ENCODE measurements at places on chromosomes 5 and 9.

GRCh38 chr9:93861736-93862358, 93.3 kb downstream of the BARX1 start:
- H3K4me1 ChIP-seq = no peaks in the 10 kb centered on the region
- no peak overlapping the region for H3K27ac ChIP-seq
- H3K27me3 ChIP-seq = peaks cover 3% of the 10 kb centered on the region
- DNase-seq = no peak
- H3K4me3 ChIP-seq = no peak overlapping the region

DNA sequence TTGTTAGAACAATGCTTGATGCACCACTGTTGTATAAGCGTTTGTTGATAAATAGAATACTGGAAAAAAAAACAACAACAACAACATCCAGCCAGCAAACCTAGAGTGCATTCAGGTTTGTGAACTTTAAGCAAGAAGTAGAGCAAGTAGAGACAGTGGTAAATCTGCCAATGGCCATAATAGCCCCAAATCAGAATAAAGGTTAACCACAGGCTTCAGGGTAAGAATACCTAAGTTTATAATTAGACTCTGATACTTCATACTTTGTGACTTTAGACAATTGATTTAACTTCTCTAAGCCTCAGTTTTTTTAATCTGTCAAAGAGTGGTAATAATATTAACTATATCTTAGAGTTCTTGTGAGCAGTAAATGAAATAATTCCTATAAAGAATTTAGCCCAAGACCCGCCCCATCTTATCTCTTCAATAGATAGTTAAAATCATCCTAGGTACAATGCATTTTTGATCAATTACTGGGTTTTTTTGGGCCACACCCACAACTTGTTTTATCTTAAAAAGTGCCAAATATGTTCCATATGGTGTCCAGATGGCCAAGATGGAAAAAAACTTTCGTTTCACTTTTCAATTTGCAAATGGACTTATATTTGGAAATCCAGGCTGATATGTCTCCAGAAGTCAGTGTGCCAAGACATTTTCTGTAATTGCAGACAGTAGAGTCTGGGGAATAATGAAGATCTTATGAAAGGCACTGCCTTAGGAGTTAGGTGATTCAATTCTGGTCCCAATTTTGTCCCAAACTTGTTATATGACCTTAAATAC, 24.5 kb upstream of the DPYSL3 start:
- peak overlapping the region; percentile 85 for H3K27ac ChIP-seq
- DNase-seq = no peak
- no peaks in the 10 kb centered on the region for H3K27me3 ChIP-seq

GRCh38 chr9:133155156-133155555, 8.6 kb downstream of the GBGT1 start:
- no peak for DNase-seq
- H3K27me3 ChIP-seq = peaks cover 1% of the 10 kb centered on the region
- no peaks in the 10 kb centered on the region for H3K36me3 ChIP-seq
- no peak overlapping the region for H3K4me3 ChIP-seq
- H3K4me1 ChIP-seq = no peaks in the 10 kb centered on the region

DNA sequence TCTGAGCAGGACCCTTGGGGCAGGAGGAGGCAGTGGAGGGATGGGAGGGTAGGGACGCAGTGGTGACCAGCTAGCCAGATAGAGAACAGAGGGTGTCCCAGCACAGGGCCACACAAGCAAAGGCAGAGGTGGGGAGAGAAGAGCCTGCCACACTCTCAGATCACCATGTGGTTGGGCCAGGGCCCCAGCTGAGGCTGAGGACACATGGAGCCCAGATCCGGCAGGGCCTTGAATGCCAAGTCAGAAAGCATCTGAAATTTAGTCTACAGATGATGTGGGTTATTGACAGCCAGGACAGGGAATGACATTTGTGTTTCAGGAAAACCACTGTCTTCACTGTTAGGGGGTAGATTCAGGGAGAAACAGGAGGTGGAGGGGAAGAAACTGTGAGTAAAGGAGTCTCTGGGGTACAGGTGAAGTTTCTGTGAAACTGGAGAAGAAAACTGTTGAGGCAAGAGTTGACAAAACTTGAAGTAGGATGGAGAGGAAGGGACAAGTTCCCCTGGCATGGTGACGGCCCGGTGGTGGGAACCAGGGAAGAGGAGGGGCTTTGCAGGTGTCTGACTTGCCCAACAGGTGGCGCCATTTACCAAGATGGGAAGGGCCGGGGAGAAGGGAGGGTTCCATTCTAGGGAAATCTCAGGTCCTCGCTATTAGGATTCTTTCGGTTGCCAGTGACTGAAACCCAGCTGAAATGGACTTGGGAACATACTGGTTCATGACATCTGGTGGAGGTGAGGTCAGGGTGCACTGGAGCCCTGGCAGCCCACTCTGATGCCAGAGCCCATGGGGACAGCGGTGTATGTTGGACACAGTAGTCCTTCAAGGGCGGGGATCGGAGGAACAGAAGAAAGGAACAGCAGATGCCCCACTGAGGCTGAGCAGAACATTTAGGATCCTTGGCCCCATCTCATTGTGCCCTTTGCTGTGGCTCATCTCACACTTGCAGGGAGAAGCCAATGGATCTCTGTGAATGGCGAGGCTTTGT, 100.1 kb downstream of the KCNIP1 start:
- no peak overlapping the region for H3K27ac ChIP-seq
- peaks cover 60% of the 10 kb centered on the region for H3K27me3 ChIP-seq
- no peak overlapping the region for H3K4me3 ChIP-seq
- H3K36me3 ChIP-seq = no peaks in the 10 kb centered on the region
- no peaks in the 10 kb centered on the region for H3K4me1 ChIP-seq

DNA sequence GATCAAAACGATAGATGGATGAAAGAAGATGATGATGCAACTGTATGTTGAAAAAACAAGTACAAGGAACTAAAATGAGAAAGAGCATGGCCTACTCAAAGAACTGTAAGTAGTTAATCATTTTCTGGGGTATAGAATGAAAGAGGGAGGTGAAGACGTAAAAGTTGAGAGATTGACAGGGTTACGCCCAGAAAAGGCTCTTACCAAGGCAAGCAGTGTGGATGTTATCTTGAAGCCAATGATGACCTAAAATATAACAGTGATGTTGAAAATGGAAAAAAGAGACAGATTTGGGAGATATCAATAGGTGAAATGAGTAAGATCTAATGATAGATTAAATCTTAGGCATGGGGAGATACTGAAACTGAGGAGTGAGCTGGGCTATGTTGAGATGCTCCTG, 80.4 kb upstream of the GNAQ start:
- H3K27ac ChIP-seq = no peak overlapping the region
- peaks cover 12% of the 10 kb centered on the region for H3K27me3 ChIP-seq
- H3K36me3 ChIP-seq = no peaks in the 10 kb centered on the region

DNA sequence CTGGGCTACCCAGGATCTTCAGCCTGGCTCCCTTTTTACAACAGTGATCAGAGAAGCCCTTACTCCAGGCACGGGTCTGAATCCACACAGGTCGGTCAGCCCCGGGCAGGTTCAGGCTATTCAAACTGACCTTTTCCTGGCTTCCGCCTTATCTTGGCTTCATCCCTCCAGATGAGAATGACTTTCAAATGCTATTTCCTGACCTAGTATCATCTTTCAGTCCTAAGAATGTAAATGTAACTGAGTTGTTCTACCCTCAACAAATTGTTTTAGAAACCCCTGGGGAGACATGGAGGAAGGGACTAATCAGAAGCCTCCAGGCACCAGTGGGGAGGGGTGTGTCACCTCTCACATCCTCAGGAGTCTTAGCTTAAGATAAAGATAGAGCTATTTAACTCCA, 213.2 kb downstream of the EPB41L4A start:
- H3K27ac ChIP-seq = no peak overlapping the region
- peaks cover 7% of the 10 kb centered on the region for H3K27me3 ChIP-seq
- no peaks in the 10 kb centered on the region for H3K4me1 ChIP-seq
- H3K4me3 ChIP-seq = no peak overlapping the region
- DNase-seq = no peak
- H3K36me3 ChIP-seq = no peaks in the 10 kb centered on the region

GRCh38 chr5:133818869-133819600, 149.4 kb downstream of the C5orf15 start:
- H3K36me3 ChIP-seq = no peaks in the 10 kb centered on the region
- H3K27me3 ChIP-seq = peaks cover 54% of the 10 kb centered on the region
- H3K4me3 ChIP-seq = no peak overlapping the region
- no peak for DNase-seq

- H3K4me1 ChIP-seq = peaks cover 95% of the 10 kb centered on the region
- H3K27ac ChIP-seq = peak overlapping the region; percentile 99
- no peaks in the 10 kb centered on the region for H3K27me3 ChIP-seq
- H3K4me3 ChIP-seq = peak overlapping the region; percentile 89
Observed at GRCh38 chr9:21592063-21592338, 109.9 kb upstream of the IFNE start.

DNA sequence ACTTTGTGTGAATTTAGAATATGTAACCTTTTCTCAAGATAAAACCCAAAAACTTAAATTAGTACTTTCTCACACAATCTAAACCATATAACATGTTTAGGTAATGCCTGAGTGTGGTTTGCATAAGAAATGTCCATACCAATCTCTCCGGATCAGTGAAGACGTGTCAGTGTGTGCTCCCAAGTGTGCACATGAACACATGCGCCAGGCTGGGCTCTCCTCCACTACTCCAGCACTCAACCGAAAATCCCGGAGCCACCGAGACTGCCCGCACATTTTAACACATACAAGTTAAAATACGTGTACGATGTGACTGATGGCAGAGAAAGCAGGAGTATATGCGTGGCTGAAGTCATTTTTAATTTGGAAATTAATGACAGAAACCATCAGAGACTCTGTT, 658.4 kb downstream of the EFNA5 start:
- no peaks in the 10 kb centered on the region for H3K4me1 ChIP-seq
- no peak overlapping the region for H3K27ac ChIP-seq
- no peaks in the 10 kb centered on the region for H3K36me3 ChIP-seq
- no peak overlapping the region for H3K4me3 ChIP-seq
- no peak for DNase-seq
- H3K27me3 ChIP-seq = no peaks in the 10 kb centered on the region

GRCh38 chr9:132069046-132069898, 10.4 kb downstream of the MED27 start:
- DNase-seq = peak; percentile 66
- H3K27me3 ChIP-seq = no peaks in the 10 kb centered on the region
- peak overlapping the region; percentile 63 for H3K4me3 ChIP-seq
- H3K36me3 ChIP-seq = peaks cover 46% of the 10 kb centered on the region

GRCh38 chr5:132260051-132260450, 2.6 kb downstream of the PDLIM4 start:
- no peaks in the 10 kb centered on the region for H3K27me3 ChIP-seq
- no peak for DNase-seq
- peaks cover 67% of the 10 kb centered on the region for H3K4me1 ChIP-seq
- peak overlapping the region; percentile 23 for H3K4me3 ChIP-seq

DNA sequence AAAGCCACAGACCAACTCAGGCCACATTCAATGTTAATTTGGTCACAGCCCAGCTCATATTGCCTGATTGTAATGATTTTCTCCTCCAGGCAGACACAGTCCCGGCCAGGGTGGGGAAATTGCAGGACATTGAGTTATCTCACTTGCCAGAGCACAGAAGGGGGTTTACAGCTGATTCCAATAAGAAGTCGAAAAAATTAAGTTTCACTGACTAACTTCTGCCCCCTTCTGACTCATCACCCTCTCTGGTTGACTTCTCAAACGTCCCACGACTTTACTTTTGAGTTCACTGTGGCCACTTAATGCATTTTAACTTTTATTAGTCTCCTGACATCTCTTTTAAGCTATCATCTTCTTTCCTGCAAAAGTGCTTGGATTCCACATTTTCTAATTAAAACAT, 321.4 kb upstream of the WWC1 start:
- peaks cover 26% of the 10 kb centered on the region for H3K4me1 ChIP-seq
- peaks cover 7% of the 10 kb centered on the region for H3K36me3 ChIP-seq
- no peaks in the 10 kb centered on the region for H3K27me3 ChIP-seq
- DNase-seq = peak; percentile 25
- H3K27ac ChIP-seq = no peak overlapping the region

GRCh38 chr5:104942735-104943134, 1380.1 kb upstream of the NUDT12 start:
- no peaks in the 10 kb centered on the region for H3K27me3 ChIP-seq
- DNase-seq = no peak
- H3K36me3 ChIP-seq = peaks cover 4% of the 10 kb centered on the region
- no peak overlapping the region for H3K27ac ChIP-seq
- H3K4me1 ChIP-seq = no peaks in the 10 kb centered on the region

DNA sequence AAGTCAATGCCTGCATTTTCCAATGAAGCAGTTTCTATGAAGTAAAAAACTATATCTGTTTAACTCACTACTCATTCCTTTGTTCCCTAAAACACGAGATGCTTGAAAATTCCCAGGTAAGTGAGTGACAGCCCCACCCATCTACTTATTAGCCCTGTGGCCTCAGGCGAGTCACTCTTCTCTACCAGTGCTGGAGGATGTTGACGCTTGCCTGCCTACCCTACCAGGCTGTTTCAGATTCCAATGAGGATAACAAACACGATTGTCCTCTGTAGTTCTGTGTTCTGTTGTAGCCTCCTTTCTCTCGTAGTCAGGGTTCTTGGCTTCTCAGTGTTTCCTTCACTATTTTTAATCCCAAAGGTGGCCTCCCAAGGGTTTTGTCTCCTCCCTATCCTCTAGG, 388.8 kb downstream of the KDM4C start:
- DNase-seq = no peak
- no peak overlapping the region for H3K27ac ChIP-seq
- H3K36me3 ChIP-seq = no peaks in the 10 kb centered on the region
- H3K4me3 ChIP-seq = no peak overlapping the region
- no peaks in the 10 kb centered on the region for H3K27me3 ChIP-seq
- peaks cover 20% of the 10 kb centered on the region for H3K4me1 ChIP-seq

DNA sequence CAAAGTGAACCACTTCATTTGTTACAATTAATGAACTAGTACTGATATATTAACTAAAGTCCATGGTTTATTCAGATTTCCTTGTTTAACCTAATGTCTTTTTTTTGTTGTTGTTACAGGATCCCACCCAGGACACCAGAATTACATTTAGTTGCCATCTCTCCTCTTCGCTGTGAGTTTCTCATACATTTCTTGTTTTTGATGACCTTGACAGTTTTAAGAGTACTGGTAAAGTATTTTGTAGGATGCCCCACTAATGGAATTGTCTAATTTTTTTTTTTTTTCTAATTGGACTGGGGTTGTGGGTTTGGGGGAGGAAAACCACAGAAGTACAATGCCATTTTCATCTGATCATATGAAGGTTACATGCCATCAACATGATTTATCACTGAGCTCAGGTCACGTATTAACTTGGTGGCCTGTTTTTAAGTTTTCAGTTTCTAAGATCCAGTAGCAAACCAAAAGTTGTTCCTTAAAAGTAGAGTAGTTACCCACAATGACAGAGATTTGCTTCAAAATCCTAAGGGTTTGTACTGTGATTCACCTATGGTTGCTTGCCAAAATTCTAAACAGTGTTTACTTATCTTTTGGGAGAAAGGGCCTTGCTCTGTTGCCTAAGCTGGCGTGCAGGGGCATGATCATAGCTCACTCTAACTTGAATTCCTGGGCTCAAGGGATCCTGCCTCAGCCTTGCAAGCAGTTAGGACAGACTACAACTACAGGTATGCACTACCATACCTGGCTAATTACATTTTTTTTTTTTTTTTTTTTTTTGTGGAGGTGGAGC, 4.5 kb upstream of the OTULIN start:
- H3K36me3 ChIP-seq = no peaks in the 10 kb centered on the region
- peak overlapping the region; percentile 33 for H3K4me3 ChIP-seq
- H3K4me1 ChIP-seq = peaks cover 36% of the 10 kb centered on the region
- peak overlapping the region; percentile 58 for H3K27ac ChIP-seq
- peak; percentile 74 for DNase-seq

Data from HFFc6 (cell line).